Activated T-cell treated with anti-CD3 and anti-CD28 coated beads, Interleukin-2, amount 50 U/mL, for 24 hours (primary cell): ENCODE measurements at places on chromosomes 12 and 14.

- no peak for DNase-seq
Observed at GRCh38 chr12:108530161-108530560, 15.1 kb downstream of the FICD start.

GRCh38 chr14:95564060-95564459, 29.2 kb downstream of the GLRX5 start:
- DNase-seq = no peak

DNA sequence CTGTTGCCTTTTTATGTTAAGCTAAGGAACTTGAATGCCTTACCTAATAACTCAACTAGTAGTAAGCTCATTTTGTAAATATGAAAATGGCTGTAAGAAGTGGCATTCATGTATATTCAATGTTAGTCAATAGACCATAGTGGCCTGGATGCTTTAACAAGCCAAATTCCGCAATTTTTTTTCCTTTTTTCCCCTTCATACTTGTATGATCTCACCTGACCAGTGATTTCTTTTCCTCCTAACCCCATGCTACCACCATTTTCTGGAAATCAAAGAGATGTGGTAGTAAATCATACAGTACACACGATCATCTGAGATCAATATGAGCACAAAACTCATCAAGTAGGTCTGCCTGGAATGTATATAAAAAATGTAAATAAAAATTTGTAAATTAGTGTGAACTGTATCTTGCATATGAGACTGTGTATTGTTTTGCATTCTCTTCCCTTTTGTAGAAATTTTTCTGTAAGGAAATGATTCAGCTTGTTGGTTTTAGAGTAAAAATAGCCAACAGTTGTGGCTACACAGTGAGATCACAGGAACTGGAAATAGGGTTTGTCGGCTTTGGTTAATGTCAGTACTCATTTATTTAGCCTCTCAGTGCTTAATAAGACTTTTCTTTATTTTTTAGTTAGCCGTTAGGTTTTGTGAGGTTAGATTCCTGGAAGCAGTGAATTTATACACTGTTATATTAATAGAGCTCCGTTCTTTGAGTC, 62.5 kb downstream of the ETNK1 start:
- no peak for DNase-seq

DNA sequence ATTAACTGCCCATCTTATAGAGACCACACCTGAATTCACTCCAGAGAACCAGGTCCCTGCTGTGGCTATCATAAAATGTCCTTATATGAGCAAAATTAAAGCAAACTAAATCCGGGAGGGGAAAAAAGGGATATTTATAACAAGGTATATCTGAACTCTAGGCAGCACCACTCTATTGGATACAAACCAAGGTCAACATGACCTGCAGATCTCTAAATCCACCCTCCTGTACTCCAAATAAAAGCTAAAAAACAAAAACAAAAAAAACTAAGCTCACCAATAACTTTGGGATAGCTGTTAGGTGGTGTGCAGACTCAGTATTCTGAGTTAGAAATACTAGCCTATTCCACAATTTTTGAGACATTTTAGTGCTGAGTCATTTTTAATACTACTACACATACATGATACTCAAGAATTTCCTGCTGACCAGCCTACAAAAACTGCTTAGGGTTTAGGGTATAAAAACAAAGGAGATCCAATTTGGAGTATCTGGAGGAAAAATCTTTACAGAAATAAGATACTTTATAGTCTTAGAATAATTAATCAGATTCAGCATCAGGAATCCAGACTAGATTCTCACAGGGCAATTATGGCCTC, 46.6 kb upstream of the LTBP2 start:
- no peak for DNase-seq

DNA sequence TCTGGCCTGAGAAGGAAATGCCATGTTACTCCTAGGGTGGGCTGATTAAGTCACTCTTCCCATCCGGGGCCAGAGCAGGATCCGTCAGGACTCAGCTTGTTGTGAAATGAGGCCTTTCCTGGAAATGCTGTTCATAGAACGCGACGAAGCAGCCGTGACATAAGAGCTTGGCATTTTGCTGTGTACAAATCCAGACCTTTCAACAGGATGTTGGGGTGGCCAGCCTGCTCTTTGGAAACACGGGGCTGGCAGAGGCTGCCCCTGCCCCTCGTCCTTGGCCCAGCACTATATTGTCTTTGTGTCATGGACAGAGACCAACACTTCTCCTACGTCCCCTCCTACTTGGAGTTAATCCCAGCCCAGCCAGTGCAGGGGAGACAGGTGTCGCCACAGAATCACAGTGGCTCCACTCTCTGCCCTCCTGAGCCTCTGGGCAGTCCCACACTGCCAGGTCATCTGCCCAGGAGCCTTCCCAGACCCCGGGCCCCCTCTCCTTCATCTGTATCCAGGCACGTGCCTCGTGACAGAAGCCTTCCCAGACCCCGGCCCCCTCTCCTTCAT, 18.6 kb upstream of the EIF5 start:
- no peak for DNase-seq

DNA sequence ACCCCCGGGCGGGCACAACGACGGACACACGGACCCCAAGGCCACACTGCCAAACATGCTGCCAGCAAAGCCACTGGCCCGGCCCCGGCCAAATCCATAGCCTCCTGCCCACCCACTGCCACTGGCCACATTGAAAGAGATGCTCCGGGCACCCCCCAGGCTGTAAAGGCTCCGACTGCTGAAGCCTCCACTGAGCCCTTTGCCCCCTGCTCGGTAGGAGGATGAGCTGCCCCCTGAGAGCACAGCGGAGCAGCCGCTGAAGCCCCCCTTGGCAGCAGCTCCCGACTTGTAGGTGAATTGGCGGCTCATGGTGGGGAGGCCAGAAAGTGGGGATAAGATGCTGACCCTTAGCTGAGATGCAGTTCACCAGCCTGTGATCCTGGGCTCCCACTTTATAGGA, at the start of gene KRT73:
Gene KRT73 (minus strand): TSS at position 344 of the 400 bp plus-strand sequence. CDS start 35 bp downstream, at position 309.
- no peak for DNase-seq

GRCh38 chr12:29245246-29245645, 96.2 kb downstream of the FAR2 start:
- no peak for DNase-seq

- DNase-seq = peak; percentile 64
Observed at GRCh38 chr12:94649349-94650142, 811 bp downstream of the TMCC3 start.

GRCh38 chr14:49961270-49962222, 68.7 kb downstream of the ARF6 start:
- no peak for DNase-seq

DNA sequence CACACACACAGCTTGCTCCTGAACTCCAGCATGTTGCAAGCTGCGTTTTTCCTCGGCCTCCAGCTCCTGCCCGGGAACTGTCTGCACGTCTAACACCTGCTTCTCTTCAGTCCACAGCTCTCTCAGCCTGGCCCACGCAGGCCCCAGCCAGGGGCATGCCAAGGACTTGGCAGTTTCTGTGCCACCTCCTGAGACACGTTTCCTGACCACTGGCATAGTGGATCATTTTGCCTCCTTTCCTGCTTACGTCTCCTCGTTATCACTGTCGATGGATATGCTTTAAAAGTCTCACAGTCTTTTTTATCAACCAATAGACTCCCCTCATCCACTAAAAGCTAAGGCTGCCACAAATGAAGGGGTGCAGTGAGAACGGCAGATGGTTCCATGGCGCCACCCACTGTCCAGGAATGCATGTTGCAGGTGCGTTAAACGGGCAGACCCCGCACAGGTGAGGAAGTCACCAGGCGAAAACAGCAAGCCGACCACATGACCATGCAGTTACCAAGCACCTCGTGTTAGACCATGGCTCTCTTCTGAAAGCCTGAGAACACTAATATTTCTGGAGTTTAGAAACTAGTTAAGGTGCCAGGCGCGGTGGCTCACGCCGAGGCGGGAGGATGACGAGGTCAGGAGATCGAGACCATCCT, 14.7 kb upstream of the TEAD4 start:
- DNase-seq = peak; percentile 73

- no peak for DNase-seq
Observed at GRCh38 chr14:104436047-104436591, 143.4 kb upstream of the C14orf180 start.

DNA sequence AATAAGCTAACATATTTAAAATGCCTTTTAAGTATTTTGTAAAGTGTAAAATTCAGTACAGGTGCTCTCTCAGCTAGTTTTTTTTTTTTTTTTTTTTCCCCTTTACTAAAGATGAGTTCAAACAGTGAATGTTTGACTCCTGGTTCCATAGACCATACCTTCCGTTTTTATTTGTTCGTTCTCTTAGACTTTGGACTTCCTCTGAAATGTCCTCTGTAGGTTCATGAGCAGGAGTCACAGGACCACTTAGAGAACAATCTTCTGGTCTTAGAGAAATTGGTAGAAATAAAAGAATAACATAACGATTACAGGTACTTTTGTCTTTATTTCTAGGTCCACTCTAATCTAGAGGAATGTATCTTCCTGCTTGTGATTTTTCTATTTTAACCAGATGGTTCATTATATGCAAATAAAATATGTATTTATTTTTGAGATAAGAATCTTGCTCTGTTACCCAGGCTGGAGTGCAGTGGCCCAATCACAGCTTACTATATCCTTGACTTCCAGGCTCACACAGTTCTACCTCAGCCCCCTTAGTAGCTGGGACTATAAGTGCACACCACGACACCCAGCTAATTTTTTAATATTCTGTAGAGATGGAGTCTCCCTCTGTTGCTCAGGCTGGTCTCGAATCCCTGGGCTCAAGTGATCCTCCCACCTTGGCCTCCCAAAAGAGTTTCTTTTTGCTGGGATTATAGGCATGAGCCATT, 25.8 kb downstream of the STYX start:
- no peak for DNase-seq

DNA sequence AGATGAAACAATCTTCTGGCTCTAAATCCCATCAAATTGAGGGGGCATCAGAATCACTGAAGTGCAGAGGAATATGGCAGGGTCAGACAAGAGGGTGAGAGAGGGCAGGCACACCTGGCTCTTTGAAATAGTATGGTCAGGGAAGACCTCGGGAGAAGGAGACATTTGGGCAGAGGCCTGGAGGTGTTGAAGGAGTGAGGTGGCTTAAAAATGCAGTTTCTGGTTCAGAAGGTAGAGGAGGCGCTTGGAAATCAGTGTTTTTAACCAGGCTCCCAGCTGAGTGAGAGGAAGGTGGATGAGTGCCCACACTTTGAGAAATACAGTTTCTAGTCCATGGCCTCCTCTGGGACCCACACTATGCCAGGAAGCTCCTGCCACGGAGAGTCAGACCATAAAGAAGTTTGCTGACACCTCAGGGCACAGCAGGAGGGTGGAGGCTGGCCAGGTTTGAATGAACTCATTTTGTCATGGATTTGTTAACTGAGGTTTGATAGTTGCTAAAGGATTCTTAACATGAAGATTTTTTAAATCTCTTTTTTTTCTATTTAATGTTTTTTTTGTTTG, 20.1 kb downstream of the NID2 start:
- DNase-seq = no peak

GRCh38 chr14:68282479-68283377, 463.1 kb downstream of the RAD51B start:
- peak; percentile 43 for DNase-seq

DNA sequence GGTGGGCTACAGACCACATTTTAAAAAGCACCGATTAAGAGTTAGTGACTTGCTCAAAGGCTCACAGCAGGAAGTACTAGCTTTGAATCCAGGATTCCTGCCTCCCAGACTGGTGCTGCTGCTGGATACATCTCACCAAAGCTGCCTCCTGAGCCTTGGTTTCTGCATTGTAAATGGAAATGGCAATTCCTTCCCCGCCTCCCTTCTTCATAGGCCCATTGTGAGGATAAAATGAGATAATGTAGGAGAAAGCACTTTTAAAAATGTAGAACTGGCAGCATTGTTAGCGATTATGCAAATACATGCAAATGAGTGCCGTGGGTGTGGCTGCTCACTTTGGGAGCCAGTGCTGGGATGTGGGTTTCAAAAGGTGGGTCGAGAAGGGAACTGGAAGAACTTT, 15.4 kb downstream of the PDE1B start:
- no peak for DNase-seq

GRCh38 chr12:50246197-50246865, 37.0 kb downstream of the LIMA1 start:
- DNase-seq = no peak

DNA sequence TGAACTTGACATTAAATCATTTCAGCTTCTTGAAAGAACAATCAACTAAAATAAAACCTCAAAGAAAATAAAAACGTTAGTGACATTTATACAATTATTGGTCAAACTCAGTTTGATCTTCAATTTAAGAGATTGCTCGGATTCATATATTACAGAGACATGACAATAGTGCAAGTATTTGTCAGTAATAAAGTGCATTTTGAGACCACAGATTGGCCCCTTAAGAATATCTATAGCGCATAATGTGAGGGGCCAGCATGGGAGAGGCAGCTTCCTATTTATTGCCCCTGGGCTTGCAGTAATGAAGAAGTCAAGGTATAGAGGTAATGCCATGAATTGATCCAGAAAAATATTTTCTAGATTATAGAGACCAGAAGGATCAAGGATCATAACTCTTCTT, 552.3 kb downstream of the VRK1 start:
- no peak for DNase-seq

DNA sequence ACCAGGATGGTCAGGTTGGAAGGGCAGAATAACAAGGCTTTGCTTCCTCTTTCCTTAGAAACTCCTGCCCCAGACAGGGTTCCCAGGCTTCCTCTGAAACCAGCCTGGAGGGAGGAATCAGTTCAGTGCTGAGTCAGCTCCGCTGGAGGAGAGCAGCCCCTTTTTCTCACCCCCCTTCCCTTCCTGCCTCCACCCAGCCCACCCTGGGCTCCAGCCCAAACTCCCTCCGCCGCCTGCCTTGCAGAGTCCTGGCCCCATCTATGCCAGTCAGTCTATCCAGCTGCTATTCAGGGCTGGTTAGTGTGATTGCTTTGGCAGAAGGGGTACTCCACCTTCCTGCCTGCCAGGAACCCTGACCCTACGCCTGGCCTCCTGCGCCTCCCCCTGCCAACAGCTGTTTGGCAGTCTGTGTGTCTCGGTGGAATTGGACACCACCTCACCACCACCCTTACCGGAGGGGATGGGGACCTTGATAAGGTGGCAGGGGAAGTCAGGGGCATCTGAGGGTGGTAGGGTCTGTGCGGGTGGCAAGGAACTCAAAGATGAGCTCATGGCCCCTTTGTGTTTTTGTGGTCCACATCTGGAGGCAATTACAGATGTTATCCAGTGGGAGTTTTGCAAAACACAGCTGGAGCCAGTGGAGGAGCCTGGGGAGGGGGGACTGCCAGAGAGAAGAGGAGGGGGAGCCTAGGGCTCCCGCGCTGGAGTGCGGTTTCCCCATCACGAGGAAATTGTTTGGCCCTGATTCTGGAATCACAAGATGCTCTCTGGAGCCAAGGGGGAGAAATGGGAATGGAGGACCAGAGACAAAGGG, 12.2 kb downstream of the MMP14 start:
- no peak for DNase-seq

GRCh38 chr12:99386907-99387306, 260.6 kb upstream of the GARIN6 start:
- DNase-seq = no peak

DNA sequence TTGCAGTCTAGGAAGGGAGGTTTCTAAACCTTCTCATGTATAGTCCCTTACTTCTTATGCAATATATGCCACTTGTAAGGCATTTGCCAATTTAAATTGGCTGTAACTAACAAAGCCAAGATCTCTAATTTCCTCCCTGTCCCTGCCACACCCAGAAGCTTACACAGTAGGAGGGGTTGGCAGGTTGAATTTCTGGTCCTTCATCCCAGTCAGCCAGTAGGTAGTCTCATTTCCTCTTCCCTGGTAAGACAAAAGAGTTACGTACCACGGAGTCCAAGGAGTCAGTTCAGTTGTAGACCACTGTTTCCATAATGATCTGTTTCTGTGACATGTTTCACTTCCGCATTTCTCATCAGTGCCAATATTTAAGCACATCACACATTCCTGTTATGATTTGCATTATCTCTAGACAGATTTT, 47.0 kb upstream of the PLBD1 start:
- no peak for DNase-seq
